Fibroblast of the aortic adventitia (primary cell): ENCODE measurements at places on chromosomes 1 and 21.

DNA sequence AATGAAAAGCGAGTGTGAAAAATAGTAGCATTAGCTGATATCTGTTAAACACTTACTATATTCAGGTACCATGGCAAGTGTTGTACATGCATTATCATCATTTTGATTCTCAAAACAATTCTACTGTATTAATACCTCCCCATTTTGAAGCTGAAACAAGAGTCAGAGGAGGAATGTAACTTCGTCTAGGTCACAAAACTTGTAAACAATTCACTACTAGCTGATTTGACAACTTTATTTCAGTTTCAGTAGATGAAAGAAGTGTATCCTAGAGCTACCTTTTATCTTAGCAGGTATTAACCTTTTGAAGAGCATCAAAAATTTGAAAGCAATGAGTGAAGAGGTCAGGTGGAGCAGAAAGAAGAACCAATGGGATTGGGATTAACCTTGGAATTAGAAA, 1.6 kb downstream of the CD84 start:
- DNase-seq, result no peak

DNA sequence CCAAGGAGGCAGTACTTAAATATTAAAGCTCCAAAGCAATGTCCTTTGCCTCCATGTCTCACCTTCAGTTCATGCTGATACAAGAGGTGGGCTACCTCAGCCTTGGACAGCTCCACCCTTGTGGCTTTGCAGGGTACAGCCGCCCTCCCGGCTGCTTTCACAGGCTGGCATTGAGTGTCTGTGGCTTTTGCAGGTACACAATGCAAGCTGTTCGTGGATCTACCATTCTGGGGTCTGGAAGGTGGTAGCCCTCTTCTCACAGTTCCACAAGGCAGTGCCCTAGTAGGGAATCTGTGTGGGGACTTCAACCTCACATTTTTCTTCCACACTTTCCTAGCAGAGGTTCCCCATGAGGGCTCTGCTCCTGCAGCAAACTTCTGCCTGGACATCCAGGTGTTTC, 324.8 kb downstream of the COL11A1 start:
- no peak for DNase-seq

- no peak for DNase-seq
Observed at GRCh38 chr1:117925981-117926380, 3.4 kb downstream of the GDAP2 start.

DNA sequence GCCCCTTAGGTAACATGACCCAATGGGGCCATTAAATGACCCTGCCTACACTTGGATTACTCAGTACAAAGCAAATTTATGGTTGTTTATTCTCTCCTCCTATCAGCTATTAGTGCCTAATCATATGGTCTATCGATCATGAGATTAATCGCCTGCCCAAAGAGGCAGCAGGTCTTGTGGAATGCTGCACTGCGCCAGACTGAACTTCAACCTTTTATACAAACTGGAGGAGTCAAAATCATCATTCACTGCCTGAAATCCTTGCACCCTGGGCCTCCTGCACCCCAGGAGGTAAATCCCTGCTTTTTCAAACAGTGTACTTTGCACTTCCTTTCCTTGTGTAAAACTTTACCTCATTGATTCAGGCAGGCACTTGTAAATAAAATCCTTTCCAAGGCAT, 69.7 kb downstream of the NFIA start:
- no peak for DNase-seq

- peak; percentile 67 for DNase-seq
Observed at GRCh38 chr1:150809651-150810050, 1.6 kb upstream of the CTSK start.

- DNase-seq, result no peak
Observed at GRCh38 chr1:172883844-172884243, 166.9 kb downstream of the TNFSF18 start.

DNA sequence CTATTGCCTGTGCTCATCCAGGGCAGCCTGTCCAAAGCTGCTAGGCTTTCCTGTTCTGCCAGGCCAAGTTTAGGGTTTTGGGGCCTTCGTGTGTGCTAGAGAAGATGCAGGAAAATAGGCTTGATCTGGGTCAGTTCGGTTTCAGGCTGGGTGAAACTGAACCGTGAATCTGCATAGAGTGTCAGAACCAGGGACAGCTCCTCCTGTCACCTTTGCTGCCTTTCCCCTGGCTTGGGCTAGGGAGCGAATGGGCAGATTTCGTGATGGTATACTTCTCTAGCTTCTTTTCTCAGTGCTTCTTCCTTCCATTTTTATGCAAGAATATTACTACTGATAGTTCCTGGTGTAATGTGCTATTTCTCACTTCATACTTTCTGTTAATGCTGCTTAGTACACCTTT, 6.0 kb upstream of the AGO1 start:
- peak; percentile 38 for DNase-seq

GRCh38 chr1:19647643-19648042, 3.5 kb downstream of the NBL1 start:
- DNase-seq, result peak; percentile 26

- DNase-seq, result no peak
Observed at GRCh38 chr1:229217716-229218115, 53.2 kb upstream of the RAB4A start.

DNA sequence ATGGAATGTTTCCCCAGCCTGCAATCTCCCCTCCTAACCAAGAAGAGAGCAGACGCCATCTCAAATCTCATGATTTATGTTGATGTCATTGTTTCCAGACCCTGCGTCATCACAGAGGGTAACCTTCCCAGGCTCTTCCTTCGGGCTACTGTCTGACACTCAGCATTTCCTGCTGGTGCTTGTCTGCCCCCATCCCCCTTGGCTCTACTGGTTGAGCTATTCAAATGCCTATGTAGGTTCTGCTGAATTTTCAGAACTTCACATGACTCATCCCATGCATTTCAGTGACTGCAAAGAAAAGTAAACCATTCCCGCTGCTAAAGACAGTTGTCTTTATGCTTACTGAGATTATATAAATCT, 24.8 kb upstream of the ITPKB start:
- peak; percentile 66 for DNase-seq

DNA sequence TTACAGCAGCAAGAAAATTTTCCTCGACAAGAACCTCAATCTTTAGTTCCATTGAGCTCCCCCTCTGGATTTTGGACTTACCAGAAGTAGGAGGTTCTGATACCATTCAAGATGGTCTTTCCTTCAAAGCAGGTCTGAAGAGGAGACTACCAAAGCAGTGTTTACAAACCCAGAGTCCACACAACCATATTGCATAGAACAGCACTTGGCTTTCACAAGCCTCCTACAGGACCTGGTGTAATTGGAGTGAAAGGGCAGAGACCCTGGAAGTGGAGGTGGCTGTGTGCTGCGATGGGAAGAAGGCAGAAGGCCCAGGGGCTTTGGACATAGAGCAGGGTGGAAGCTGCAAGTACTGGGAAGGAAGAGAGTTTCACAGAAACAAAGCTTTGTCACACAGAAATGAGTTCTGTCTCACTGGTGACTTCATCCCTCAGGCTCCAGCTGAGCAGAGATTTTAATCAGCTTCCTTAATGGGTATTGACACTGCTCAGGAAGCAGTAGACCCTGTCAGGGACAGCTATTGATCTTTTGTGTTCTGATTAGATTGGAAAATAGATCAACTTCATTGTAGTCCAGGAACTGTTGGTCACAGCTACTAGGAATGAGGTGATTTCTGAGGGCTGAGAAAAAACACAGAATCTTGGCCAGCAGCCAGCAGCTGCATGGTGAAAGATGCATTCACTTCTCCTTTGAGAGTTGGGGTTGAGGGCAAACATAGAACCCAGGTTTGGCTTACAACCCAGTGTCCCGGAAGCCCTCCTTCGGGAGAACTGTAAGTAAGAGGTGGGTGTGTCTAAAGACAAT, 124.0 kb downstream of the SYT2 start:
- DNase-seq, result peak; percentile 67

DNA sequence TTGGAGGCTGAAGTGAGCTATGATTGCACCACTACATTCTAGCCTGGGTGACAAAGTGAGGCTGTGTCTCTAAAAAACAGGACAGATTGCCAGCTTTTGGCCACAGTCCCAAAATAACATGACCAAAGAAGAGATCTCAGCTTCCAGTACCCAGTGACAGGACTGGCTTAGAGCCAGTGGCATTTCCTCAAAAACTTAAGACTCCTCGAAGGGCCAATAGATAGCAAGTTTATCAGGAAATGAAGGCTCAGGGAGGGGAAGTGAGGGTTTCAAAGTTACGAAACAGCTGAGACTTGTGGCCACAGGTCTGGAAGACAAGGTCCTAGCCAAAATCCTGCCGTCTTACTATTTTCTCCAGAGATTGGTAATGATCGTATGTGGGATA, 6.3 kb upstream of the TMEM39B start:
- DNase-seq, result peak; percentile 92

DNA sequence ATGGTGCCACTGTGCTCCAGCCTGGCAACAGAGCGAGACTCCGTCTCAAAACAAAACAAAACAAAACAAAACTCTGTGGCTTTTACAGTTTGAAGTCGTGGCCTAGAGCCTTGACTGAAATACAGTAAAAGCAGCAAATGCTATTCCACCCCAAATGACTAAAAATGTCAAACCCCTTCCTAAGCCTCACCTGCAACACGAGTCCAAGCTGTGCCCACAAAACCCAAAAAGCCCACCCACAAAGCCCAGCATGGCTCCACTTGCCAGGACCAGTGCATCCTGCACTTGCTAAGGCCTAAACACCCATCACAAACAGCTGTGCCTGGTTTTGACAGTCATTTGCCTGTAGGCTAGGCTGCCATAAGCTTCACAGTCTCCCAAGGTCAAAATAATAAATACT, 21.3 kb downstream of the VAV3 start:
- DNase-seq, result no peak

DNA sequence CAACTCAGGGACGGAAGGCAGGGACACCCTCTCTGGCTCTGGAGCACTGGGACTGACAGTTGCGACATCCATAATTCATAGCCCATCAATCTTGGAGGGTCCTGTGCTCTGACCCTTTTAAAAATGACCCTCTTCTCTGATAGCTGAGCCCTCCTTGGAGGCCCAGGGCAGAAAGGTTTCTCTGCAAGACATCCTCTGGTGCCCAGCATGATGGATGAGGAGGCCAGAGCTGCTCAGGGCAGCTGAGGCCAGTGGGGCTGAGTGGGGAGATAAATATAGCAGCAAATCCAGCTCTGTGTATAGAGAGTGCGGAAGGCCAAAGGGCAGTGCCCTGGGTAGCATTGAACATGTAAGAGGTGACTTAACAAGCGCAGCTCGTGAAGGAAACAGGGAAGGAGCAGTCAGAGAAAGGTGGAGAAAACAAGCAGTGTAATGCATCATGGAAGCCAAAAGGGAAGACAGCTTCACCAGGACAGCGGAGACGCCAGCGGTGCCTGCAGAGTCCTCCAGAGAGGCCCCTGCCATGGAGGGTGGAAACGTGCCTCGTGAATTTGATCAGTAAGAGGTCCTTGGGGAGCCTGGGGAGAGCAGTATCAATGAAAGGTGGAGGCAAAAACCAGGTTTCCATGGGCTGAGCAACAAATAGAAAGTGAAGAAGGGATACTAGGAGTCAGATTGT, 50.4 kb upstream of the FMOD start:
- no peak for DNase-seq

DNA sequence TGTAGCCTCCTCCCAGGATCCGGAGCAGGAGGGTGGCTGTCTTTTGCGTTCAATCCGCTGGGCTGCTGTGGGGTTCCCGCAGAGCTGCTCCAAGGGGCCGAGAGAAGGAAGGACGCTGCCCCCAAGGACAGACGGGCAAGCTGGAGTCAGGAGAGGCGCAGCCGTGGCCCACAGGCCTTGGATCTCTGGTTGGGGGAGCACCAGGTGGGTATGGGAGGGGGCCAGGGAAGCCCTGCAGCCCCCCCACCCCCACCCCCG, 15.9 kb upstream of the SKI start:
- DNase-seq, result no peak

- DNase-seq, result no peak
Observed at GRCh38 chr1:65097076-65097475, 50.9 kb upstream of the AK4 start.

DNA sequence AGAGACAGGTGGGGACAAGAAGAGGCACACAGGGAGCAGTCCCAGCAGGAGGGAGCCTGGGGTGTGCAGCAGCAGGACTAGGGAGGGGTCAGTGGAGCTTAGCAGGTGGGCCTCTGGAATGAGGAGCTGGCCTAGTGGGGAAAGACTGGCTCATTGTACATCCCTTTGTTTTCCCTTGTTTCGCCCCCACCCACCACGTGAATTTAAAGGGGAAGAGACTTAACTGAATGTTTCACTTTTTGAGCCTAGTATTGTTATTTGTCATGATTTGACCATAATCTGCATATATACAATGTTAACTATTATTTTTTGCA, 181.7 kb downstream of the DHRS3 start:
- no peak for DNase-seq

GRCh38 chr1:46003315-46003714, 129.1 kb downstream of the PIK3R3 start:
- no peak for DNase-seq

- peak; percentile 35 for DNase-seq
Observed at GRCh38 chr1:48203287-48203900, 19.1 kb upstream of the SLC5A9 start.

DNA sequence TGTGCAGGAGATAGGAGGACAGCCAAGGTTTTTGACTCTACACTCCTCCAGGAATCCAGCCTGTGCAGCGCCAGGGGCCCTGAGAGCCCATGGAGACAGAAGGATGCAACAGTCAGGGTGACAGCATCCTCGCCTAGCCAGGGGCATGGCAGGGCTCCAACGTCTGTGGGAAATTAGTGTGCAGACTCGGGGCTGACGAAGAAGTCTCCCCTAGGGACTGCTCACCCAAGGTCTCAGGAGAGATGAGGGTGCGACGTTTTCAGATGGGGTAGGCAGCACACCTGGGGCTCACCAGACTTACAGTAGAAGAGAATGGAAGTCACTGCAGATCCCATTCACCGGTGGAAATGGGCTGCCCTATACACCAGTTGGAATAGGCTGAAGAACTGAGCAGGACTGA, 241.7 kb downstream of the SETD4 start:
- DNase-seq, result peak; percentile 5

GRCh38 chr1:243520831-243521230, 265.0 kb downstream of the SDCCAG8 start:
- DNase-seq, result no peak

GRCh38 chr1:235375919-235376605, 8.8 kb downstream of the TBCE start:
- no peak for DNase-seq

DNA sequence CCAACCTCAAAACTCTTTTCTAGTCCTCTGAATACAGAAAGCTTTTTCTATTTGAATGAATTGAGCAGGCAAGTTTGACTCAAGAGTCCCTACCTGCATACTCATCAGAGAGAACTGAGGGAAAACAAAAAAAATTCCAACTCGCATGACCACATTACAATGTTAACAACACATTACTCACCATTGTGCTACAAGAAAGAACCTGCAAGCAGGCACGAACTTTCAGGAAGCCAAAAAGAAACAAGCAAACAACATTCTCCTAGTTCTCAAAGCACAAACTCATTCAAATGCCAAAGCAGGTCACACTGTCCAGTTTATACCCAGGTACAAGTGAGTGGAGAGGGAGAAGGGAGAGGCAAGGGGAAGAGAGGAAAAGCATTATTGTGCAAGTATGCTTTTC, 14.6 kb downstream of the OTUD7B start:
- DNase-seq, result peak; percentile 41

GRCh38 chr1:181919542-181919941, 142.0 kb downstream of the ZNF648 start:
- DNase-seq, result no peak
